Type B pancreatic cell (in vitro differentiated cells): ENCODE measurements at places on chromosomes 11 and 22.

- DNase-seq: no peak
Measured at GRCh38 chr11:117371453-117371852, 43.8 kb downstream of the CEP164 start.

DNA sequence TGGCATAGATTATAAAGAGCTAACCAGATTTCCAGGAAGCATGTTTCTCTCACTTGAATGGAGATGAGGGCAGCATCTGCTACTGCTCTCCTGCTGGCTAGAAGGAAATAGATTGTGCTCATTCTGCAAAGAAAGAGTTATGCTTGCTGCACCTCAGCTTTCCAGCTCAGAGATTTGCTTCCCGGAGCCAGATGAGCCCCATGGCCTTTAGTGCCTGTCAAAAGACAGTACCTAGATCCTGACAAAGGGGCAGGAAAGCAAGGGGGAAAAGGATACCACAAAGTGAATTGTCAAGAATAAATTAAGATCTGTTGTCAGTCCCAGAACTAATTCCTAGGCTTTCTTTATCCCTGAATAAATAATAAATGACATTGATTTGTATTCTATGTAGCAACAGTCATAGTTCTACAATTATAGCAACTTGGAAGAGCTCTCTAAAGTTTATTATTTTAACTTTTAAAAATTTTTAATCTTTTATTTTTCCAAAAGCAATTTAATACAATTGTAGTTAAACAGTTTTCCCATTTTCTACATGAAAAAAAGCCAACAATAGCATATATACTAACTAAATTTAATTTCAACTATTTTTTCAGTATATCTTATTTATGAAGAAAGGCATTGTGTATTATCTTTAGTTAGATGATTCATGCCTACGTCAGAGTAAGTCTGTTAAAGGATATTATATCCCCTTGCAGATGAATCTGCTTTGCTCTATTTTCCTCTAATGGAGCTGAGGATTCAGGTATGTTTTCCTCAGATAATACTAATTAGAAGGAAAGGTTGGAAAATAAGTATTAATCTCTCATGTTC is 306.1 kb upstream of the DDI1 start:
- no peak for DNase-seq

- DNase-seq: no peak
Measured at GRCh38 chr11:25211635-25212254, 714.9 kb downstream of the LUZP2 start.

- no peak for DNase-seq
Measured at GRCh38 chr22:40308999-40309573, 37.2 kb upstream of the ADSL start.

GRCh38 chr11:61844909-61845565 is 16.9 kb downstream of the FADS2 start:
- no peak for DNase-seq

GRCh38 chr11:43984519-43985385 is 42.3 kb downstream of the C11orf96 start:
- DNase-seq: no peak
